ENCODE measurements at places on chromosomes 3 and 15. TPM values are rescaled to one million over a fixed set of nuclear protein-coding genes. Genes with fewer than 3 reads are reported as not detected.

The SLC4A7 gene
- 103 TPM for total RNA-seq

The AGTR1 gene
- not detected for total RNA-seq

The PDZRN3 gene
- not detected for total RNA-seq

The DNAH12 gene
- 0.09 TPM for total RNA-seq

The RTP1 gene
- total RNA-seq: not detected

The TADA3 gene
- total RNA-seq: 41.4 TPM

The ANO10 gene
- 9.7 TPM for total RNA-seq

The SLC15A2 gene
- total RNA-seq: 4.3 TPM

The CNTN3 gene
- not detected for total RNA-seq

The ZCWPW2 gene
- 1.5 TPM for total RNA-seq

The CDHR4 gene
- total RNA-seq: not detected

The NDN gene
- total RNA-seq: 0.19 TPM

The TUSC7 gene
- not detected for total RNA-seq

The LRRFIP2 gene
- total RNA-seq: 27.3 TPM

GRCh38 chr3:171309906-171310359 lies 150.3 kb downstream of the TNIK start:
- no peak for DNase-seq

GRCh38 chr3:113211330-113212149 lies at the start of gene BOC:
TSS of gene BOC (plus strand) at chr3:113211557. CDS start at chr3:113249803, 38,246 bp downstream.
- no peak for DNase-seq

- no peak for DNase-seq
These were observed 2.3 kb downstream of the FLNB start for GRCh38 chr3:58010562-58010961.

GRCh38 chr15:64948916-64949315 lies 37.2 kb downstream of the ANKDD1A start:
- no peak for DNase-seq

- no peak for DNase-seq
These were observed 184.3 kb downstream of the PLCH1 start for GRCh38 chr3:155560594-155560993.

DNA sequence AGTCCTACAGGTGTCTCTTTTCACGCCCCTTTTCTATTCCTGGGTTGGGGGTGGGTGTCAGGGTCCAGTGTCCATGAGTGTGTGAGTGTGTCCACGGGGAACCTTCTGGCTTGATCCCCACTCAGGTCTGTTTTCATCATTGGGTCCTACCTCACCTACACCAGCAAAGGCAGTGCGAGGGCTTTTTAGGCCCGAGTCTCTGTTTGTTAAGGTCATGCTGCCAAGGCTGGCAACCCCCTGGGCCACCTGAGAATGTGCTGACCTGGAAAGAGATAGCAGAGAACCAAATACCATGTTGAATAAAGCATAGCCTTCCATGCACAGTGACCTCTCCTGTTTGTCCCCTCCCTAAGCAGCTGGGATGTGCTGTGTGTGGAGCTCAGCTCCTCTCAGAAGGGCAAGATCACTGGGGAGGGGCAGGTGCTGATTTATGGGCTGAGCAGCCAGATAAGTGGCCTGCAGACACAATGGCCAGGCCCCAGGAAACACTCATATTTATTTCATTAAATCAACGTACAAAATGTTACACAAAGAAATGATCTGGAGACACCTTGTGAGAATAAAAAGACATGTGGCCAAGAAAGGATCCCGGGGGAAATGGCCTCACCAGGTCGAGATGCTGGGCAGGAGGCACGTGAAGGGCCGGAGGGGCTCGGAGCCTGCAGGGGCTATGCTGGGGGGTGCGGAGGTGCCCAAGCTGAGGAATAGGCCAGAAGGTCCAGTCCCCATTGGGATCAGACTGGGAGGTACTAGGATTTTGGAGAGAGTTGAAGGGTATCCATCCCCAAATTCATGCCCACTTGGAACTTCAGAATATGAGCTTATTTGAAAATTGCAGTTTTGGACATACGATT lies 36.1 kb downstream of the RAB6B start:
- no peak for DNase-seq

GRCh38 chr3:172259726-172260248 lies 188.5 kb downstream of the GHSR start:
- no peak for DNase-seq

GRCh38 chr3:146221276-146221675 lies 29.6 kb downstream of the PLSCR4 start:
- no peak for DNase-seq

DNA sequence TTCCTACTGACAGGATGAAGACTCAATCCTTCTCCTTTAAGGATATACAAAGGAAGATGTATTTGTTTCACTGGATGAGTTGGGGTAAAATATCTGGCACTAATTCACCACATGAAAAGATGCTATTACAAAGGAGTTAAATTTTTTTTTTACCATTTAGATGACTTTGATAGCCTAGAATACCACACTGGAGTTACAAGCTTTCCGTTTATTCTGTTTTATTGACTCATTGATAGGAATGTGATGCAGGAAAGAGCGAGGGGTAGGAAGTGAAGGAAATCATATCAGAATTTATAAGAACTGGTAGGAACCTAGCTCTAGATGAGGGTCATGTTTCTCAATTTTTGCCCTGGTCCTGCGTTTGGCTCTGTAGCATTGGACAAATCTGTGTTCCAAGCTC lies 427.2 kb downstream of the GRM7 start:
- no peak for DNase-seq

DNA sequence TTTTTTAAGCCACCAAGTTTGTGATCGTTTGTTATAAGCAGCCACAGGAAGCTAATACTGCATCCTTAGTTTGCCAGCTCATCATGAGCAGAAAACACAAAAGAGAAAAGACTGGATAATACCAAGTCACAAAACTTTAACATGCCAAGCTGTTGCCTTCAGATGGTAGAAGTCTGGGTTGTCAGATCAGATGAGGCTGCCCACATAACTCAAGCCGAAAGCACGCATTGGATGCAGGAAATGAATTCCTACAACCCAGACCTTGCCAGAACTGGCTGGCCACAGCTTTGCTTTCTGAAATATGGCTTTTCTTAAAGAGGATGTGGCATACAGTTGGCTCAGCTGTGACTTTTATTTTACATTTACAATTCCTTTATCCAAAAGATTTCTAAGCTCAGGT lies 118.3 kb upstream of the NEO1 start:
- no peak for DNase-seq

DNA sequence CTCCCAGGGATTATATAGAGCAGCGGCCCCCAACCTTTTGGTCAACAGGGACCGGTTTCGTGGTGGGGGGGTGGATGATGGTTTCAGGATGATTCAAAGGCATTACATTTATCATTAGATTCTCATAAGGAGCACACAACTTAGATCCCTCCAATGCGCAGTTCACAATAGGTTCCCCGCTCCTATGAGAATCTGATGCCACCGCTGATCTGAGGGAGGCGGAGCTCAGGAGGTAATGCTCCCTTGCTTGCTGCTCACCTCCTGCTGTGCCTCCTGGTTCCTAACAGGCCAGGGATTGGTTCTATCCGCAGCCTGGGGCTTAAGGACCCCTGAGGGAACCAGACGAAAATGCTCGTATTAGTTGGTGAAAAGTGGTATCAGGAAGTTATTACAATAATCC lies 1.3 kb upstream of the HACD2 start:
- DNase-seq: no peak

All from CD4-positive, alpha-beta memory T cell (primary cell).